ENCODE measurements at places on chromosomes 5 and 9. TPM values are rescaled to one million over a fixed set of nuclear protein-coding genes. Genes with fewer than 3 reads are reported as not detected.

DNA sequence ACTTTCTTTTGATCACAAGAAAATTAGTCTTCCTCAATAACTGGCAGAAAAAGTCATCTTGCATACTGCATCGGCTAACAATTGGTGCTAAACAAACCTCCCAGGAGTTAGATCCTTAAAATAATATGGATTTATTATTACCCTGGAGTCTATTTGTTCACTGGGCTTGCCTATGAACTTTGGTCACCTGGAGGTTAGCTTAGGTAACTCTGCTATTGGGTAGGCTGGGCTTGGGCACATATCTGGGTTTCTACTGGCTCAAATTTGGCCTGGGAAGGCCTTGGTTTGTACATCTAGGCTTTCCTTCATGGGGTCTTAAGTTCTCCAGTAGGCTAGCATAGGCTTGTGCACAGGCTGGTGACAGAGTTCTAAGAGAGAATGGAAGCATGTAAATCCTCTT, 279.9 kb downstream of the RASEF start:
- DNase-seq = no peak

SCGB3A2 gene
- total RNA-seq = not detected

DNA sequence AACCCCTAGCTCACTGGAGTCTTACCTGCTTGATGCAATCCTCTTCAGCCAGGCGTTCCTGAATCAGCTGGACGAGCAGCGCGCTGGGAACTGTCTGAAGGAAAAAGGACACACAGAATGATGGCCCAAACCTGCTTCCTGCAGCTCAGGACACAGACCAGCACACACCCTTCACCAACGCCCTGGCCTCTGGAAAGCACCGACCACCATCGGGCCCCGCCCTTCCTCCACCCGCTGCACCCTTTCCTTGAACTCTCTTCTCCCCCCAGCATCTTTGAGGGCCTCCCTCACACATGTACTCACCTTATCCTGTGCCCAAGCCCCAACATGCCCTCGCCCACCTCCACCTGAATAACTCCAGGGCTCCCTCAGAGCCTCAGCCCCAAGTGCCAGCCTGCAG, 23.3 kb downstream of the AK8 start:
- DNase-seq = no peak

RUFY1 gene
- 27.4 TPM for total RNA-seq

GAS1 gene
- total RNA-seq = 0.99 TPM

GRCh38 chr5:30605693-30606268, 587.7 kb upstream of the CDH6 start:
- DNase-seq = no peak

DNA sequence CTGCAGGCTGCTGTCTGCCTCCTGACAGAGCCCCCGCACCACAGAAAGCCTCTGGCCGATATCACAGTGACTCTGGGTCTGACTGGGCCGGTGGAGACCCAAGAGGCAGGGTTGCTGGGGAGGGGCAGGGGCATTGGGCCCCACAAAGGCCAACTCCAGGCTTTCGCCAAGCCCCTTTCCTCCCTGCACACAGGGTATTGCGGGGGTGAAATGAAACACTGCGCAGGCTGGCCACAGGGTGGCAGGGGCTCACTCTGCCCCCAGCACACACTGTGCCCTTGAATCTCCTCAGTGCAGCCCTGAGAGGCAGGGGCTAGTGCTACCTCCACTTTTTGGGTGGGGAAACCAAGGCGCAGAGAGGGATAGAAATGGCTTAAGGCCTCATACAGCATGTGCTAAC, 44.6 kb downstream of the BARX1 start:
- no peak for DNase-seq
